ENCODE measurements at places on chromosomes 11 and 22.
A peak's percentile ranks its signal among the peaks of the same experiment; 100 is the strongest.

DNA sequence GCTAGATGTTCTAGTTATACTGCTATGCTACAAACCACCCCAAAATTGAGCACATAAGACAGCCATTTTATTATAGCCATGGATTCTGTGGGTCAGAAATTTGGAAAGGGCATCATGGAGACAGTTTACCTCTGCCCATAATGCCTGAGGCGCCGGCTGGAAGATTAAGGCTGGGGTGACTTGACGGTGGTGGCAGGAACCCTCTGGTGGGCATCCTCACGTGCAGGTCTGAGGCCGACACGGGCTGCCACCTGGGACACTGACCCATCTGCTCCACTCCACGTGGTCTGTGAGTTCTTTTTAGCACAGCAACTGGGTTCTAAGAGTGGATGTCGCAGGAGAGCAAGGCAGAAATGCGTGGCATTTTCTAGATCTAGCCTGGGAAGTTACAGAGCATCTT, 40.0 kb upstream of the PRDM11 start:
- DNase-seq, result no peak
- no peak overlapping the region for H3K4me3 ChIP-seq
- no peaks in the 10 kb centered on the region for H3K36me3 ChIP-seq
- peaks cover 31% of the 10 kb centered on the region for H3K27me3 ChIP-seq
- H3K4me1 ChIP-seq, result peaks cover 11% of the 10 kb centered on the region

DNA sequence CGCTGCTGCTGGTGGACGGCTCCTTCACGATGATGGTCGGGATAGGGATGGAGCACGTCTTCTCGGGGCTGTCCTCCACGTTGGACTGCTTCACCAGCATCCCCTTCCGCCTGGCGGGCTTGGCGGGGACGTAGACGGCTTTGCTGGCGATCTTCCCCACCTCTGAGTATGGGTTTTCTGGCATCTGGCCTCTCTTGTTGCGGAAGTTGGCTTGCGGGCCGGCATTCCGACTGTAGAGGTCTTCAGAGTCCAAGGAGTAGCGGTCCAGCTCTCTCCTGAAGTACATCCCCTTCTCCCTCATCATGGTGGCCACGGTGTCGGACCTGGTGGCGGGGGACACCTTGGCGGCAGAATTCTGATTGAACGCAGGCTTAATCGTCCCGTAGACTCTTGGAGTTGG, 88.8 kb downstream of the CTTN start:
- H3K27me3 ChIP-seq, result no peaks in the 10 kb centered on the region
- no peak overlapping the region for H3K4me3 ChIP-seq
- no peak for DNase-seq
- H3K4me1 ChIP-seq, result no peaks in the 10 kb centered on the region

DNA sequence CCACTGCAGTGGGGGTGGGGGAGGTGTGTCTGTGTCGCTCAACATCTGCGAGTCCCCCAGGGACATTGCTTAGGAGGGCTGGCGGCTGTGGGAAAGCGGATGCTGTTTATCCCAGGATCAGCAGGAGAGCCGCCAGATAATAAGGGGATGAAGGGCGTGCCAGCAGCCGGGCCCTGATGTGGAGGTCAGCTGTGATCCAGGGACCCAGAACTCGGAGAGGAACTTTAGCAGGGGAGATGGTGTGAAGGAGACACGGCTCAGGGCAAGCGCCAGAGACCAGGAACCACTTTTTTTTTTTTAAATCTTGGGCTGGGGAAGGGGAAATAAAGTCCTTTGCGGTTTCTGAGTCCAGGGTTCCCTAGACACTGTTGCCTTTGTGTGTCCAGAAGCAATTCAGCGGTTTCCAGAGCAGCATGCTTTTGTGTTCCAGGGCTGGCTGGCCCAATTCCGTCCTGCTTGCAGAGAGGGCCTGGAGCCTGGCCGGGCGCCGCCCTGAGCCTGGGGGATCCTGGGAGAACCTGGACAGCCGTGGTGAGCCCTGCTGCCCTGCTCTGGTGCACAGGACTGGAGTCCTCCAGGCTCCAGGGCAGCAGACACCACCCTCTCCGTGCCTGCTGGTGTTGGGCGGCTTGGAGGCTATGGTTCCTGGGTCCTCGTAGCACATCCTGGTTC, at the start of gene GRAMD4:
Gene GRAMD4 (plus strand): TSS at position 557 of the 672 bp plus-strand sequence. CDS start 6,414 bp downstream, outside the sequence.
- peaks cover 8% of the 10 kb centered on the region for H3K4me1 ChIP-seq
- peaks cover 3% of the 10 kb centered on the region for H3K36me3 ChIP-seq
- peaks cover 11% of the 10 kb centered on the region for H3K27me3 ChIP-seq
- H3K4me3 ChIP-seq, result no peak within 1 kb of the TSS
- H3K27ac ChIP-seq, result no peak within 1 kb of the TSS
- no peak for DNase-seq

- H3K4me1 ChIP-seq, result peaks cover 14% of the 10 kb centered on the region
- no peaks in the 10 kb centered on the region for H3K36me3 ChIP-seq
- H3K4me3 ChIP-seq, result no peak overlapping the region
- no peak for DNase-seq
- peaks cover 4% of the 10 kb centered on the region for H3K27me3 ChIP-seq
These were observed 4.6 kb upstream of the RDX start for GRCh38 chr11:110301032-110301431.

DNA sequence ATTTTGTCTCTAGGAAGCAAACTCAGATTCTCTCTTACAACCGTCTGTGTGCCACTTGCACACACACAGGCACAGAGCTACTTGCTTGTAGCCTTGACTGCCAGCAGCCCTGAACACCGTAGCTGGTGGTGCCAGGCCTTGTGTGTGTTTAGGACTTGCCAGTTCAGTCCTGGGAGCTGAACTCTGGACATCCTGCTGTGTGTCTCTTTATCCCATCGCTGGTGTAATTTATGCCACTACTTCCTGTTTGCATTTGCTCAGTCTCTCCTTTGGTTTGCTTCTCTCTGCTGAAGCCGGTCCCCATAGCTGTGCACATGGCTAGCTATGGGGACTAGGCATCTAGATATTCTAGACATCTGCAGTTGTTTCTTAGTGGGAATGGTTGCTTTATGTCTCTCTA, 24.0 kb downstream of the MARK2 start:
- no peak for DNase-seq
- peaks cover 59% of the 10 kb centered on the region for H3K4me1 ChIP-seq
- peak overlapping the region; percentile 80 for H3K27ac ChIP-seq
- H3K27me3 ChIP-seq, result no peaks in the 10 kb centered on the region
- no peak overlapping the region for H3K4me3 ChIP-seq

DNA sequence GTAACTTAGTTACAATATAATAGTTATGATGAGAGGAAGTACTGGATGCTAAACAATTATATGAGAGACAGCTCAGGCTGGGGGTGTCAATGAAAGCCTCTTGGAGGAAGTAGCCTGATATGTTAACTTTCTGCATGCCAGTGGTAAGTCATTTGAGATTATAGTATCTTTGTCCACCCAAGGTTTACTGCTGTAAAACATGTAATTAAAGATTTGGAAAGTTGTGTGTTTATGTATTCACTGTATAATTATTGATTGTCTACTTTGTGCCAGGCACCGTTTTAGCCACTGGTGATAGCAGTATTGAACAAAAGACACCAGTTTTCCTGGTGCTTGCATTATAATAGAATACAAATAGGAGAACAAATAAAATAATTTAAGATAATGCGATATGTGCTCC, 624 bp upstream of the DNAJB7 start:
- H3K36me3 ChIP-seq, result peaks cover 9% of the 10 kb centered on the region
- H3K4me3 ChIP-seq, result no peak overlapping the region
- peaks cover 26% of the 10 kb centered on the region for H3K4me1 ChIP-seq
- no peaks in the 10 kb centered on the region for H3K27me3 ChIP-seq
- no peak overlapping the region for H3K27ac ChIP-seq
- DNase-seq, result no peak

GRCh38 chr22:38291201-38291777, 18.5 kb upstream of the TMEM184B start:
- no peaks in the 10 kb centered on the region for H3K27me3 ChIP-seq
- peaks cover 13% of the 10 kb centered on the region for H3K36me3 ChIP-seq
- no peak overlapping the region for H3K27ac ChIP-seq
- H3K4me3 ChIP-seq, result no peak overlapping the region
- no peaks in the 10 kb centered on the region for H3K4me1 ChIP-seq

DNA sequence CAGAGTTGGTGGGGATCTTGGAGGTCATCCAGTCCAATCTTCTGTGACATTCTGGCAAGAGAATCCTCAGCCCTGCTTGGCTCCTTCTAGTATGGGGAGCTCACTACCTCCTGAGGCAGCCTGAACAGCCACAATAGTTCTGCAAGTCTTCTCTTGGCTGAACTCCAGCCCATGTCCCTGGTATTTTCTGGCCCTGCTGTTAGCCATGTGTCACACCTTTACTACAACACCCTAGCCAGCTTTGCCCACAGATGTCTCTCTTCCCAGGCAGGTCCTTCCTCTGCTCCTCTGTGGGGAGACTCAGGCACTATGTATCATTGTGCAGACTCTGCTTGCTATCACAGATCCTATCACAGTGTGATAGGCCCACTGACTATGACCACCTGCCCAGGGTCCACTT, 297.7 kb downstream of the CTTN start:
- H3K27me3 ChIP-seq, result peaks cover 3% of the 10 kb centered on the region
- H3K4me1 ChIP-seq, result peaks cover 4% of the 10 kb centered on the region
- no peak overlapping the region for H3K4me3 ChIP-seq
- no peaks in the 10 kb centered on the region for H3K36me3 ChIP-seq
- no peak for DNase-seq
- no peak overlapping the region for H3K27ac ChIP-seq

DNA sequence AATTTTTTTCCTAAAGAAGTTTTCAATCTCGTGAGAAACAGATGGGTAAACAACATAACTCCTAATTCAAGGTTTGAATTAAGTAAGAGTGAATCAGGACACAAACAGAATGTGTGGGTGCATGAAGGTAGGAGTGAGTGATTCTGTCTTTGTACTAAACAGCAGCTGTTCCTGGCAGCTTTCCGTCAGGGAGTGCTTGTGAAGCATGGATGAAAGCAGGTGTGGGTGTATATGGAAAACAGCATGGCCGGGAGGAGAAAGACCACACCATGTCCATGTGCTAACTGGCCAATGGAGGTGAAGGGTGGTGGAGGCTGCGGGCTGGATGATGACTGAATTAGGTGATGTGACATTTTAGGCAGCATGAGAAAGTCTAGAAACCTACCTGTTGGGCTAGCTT, 49.6 kb downstream of the BARX2 start:
- no peaks in the 10 kb centered on the region for H3K36me3 ChIP-seq
- no peaks in the 10 kb centered on the region for H3K4me1 ChIP-seq
- H3K27ac ChIP-seq, result no peak overlapping the region
- no peak overlapping the region for H3K4me3 ChIP-seq

DNA sequence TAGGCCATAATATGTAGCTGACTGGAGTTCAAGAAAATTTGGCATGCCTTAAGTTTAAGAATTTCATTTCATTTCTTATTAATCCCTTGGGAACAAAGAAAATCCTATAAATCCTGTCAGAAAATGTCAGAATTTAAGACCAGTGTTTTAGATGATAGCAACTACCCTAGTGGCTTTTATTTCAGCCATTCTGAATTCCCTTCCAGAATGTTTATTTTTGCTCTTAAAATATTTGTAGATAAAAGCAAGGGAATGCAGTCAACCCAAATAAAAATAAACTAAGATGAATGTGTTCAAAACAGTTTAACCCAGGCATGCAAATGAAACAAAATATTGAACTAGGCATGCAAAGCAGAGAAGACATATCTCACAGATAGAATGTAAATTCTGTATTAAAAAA, 356.9 kb upstream of the LRRC4C start:
- no peak overlapping the region for H3K27ac ChIP-seq
- DNase-seq, result no peak
- H3K36me3 ChIP-seq, result no peaks in the 10 kb centered on the region

Data from activated naive CD4-positive, alpha-beta T cell treated with anti-CD3 and anti-CD28 coated beads, Interleukin-2, amount 10 ng/mL, durations not matched to agents 7 days and 5 days (primary cell).